ENCODE measurements at places on chromosomes 5 and 9. TPM values are rescaled to one million over a fixed set of nuclear protein-coding genes. Genes with fewer than 3 reads are reported as not detected.

DNA sequence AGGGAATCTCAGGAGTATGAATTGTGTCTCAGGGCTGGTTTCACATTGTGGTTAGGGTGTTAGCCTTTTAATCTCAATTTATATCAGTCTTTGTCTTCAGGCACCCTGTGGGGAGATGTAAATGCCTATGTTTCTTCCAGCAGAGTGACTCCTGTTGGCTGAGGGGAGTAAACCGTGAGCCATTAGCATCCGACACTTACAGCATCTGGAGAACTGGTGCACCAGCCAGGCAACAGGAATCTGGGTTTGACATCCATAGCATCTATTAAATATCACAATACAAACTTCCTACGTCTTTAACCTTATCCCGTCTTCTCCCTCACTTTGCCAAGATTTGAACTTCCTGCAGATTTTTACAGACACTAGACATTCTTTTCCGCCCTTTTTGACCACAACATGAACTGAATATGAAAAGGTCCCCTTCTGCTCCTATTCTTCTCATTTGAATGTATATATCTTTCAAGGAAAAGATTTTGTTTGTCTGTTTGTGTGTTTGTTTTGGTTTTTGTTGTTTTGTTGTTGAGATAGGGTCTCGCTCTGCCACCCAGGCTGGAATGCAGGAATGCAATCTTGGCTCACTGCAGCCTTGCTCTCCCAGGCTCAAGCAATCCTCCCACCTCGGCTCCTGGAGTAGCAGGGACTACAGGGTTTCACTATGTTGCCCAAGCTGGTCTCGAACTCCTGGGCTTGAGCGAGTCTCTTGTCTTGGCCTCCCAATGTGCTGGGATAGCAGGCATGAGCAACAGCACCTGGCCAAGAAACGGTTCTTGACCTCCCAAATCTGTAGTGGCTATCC, 626.2 kb downstream of the TLR4 start:
- DNase-seq = no peak

- DNase-seq = no peak
These were observed 101.4 kb upstream of the POC5 start for GRCh38 chr5:75818661-75819060.

- no peak for DNase-seq
These were observed 359.0 kb upstream of the SLC30A5 start for GRCh38 chr5:68734781-68735180.

The FUBP3 gene
- polyA plus RNA-seq = 43.2 TPM

The FAM151B gene
- polyA plus RNA-seq = 4.9 TPM

- DNase-seq = no peak
These were observed 1.3 kb upstream of the DND1 start for GRCh38 chr5:140674629-140675028.

DNA sequence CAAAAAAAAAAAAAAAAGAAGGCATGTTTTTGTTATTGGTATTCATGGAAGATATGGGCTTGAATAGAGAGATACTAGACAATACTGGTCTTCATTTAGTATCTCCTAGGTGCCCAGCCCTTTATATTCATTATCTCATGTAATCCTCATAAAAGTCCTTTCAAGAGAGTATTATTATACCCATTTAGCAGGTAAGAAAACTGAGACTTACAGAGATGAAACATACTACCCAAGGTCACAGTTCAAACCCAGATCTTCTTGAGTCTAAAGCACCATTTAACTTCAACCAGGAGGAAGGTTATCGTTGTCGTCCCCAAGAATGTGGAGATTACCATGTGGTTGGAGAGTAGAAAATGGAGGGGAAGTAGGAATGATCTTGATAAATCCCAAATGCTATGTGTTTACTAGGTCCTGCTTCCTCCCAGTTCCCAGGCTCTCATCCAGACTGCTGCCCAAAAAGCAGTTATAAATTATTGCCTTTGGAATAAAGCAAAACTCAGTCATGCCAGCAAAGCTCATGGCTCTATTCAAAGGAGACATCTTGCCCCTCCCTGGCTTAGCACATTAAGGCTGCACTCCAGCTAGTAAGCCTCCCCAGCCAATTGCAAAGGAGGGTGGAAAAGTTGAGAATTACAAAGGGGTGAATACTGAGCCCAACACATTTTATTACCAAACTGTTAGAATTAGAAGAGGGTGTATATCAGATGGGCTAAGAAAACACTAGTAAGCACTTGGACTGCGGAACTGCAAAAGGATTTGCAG, 163.9 kb downstream of the PIK3R1 start:
- DNase-seq = peak; percentile 13

- DNase-seq = no peak
These were observed 452.6 kb downstream of the AGTPBP1 start for GRCh38 chr9:85289142-85289541.

The KCNV2 gene
- not detected for polyA plus RNA-seq

DNA sequence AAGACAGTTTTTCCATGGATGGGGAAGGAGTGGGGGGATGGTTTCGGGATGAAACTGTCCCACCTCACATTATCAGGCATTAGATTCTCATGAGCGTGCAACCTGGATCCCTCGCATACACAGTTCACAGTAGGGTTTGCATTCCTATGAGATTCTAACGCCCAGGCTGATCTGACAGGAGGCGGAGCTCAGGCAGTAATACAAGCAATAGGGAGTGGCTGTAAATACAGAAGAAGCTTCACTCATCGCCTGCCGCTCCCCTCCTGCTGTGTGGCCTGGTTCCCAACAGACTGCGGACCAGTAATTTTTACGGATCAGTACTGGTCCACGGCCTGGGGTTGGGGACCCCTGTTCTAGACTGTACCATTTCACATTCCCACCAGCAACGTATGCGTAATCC, 68.3 kb upstream of the OTULINL start:
- no peak for DNase-seq

GRCh38 chr5:75651575-75652238, 40.5 kb downstream of the ANKDD1B start:
- no peak for DNase-seq

GRCh38 chr9:98520221-98520960, 188.3 kb downstream of the GABBR2 start:
- peak; percentile 56 for DNase-seq

The NUDT2 gene
- 50.8 TPM for polyA plus RNA-seq

- peak; percentile 60 for DNase-seq
These were observed 807.7 kb downstream of the MTRR start for GRCh38 chr5:8676695-8677094.

The TRIM36 gene
- 0.68 TPM for polyA plus RNA-seq

GRCh38 chr5:64513492-64513891, 7.7 kb downstream of the RGS7BP start:
- DNase-seq = no peak

DNA sequence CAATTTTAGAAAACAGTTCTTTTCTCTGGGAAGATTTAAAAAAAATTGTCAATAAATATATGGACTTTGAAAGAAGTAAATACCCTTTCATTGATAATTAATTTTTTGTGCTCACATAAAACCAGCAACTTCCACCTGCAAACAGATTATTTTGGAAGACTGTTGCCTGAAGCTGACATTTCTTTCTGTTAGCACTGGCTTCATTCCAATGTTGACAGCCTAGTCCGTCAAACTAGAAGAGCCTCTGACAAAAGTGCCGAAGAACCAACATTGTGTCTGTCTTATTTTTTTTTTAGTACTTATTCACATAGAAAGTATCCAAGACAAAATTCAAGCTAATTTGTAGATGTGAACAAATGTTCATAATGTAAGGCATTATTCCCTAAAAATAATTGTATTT, 108.6 kb upstream of the TMEM161B start:
- DNase-seq = no peak

DNA sequence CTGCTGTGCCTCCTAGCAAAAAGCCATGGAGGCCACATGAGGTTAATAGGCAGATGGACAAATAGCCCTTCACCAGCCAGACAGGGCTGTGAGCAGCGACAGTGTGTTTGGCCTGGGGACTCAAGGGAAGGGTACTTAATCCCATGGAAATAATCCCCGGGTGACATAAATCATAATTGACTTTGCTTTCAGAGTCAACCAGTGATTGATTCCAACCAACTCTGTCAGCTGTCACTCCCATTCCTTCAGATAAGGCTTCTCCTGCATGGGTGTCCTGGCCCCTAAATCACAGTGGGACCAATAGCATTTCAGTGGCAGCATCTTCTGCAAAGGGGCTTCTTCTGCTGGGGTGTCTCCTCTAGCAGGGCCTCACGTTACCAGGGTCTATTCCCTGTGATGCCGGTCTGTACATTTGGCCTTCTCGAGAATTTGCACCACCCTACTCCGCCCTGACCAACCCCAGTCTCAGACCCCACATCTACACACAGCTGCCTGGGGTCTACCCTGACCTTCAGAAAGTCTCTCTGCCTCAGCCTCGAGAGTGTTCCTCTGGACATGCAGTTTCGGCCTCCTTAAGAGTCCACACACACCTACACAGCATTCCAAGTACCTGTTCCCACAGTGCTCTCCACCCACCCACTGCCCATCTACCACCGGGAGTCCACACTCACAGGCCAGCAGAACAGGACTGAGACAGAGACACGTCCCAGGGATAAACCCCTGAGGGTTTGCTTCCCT, 3.7 kb downstream of the CLTB start:
- no peak for DNase-seq

The PTGER4 gene
- polyA plus RNA-seq = 1.6 TPM

DNA sequence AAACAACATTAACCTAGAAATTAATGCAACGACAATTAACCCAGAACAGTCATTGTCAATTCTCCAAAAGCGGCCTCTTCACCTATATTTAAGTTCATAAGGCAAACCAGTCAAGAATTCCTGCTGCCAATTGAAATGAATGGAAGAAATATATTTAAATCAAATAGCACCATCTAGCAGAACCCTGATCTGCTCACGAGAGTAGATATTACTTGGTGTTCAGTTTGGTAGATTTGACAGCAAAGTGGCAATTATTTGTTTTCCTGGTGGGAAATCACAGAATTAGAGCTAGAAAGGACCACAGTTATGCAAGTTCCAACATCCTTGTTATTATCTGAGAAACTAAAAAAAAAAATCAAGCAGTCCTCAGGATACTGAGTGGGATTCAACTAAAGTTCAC, 2.3 kb downstream of the SSBP2 start:
- no peak for DNase-seq

The LAMC3 gene
- polyA plus RNA-seq = 1.4 TPM

The NME5 gene
- polyA plus RNA-seq = 1.2 TPM

DNA sequence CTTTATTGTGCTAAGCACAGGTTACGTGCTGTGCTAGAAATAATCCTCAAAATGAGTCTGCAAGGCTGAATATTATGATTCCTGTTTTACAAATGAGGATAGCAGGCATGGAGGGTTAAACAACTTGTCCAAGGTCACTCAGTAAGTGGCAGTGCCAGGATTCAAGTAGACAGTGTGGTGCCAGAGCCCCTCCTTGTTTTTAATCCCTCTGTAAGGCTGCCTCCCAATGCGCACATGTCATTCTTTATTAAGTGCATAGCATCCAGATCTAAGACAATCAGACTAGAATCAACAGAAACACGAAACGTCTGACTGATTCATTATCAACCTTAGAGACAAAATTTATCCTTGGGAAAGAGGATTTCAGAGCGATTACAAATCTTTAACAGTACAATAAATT, 199.6 kb downstream of the SMARCA2 start:
- no peak for DNase-seq

GRCh38 chr5:89069591-89069990, 186.6 kb upstream of the MEF2C start:
- DNase-seq = no peak

GRCh38 chr5:155905364-155905763, 421.6 kb upstream of the SGCD start:
- no peak for DNase-seq

The TMEM174 gene
- not detected for polyA plus RNA-seq

DNA sequence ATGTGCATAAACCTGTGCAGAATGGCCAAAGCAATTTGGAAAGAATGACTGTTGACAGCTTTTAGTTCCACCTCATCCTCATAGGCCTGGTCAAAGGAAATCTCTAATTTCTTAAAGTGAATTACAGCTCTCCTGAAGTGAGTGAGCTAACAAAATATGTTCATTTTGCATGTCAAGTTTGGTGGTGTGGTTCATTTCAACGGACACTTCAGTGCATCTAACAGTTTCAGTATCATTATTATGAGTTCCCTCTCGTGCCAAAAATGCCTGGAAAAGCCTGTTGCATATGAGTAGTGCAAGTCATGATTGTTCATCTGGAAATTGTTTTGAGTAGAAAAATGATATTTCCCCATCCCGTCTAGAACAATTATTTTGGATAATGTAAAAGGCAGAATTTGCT, 53.2 kb upstream of the HMHB1 start:
- peak; percentile 89 for DNase-seq

The TMC1 gene
- polyA plus RNA-seq = 0.27 TPM

DNA sequence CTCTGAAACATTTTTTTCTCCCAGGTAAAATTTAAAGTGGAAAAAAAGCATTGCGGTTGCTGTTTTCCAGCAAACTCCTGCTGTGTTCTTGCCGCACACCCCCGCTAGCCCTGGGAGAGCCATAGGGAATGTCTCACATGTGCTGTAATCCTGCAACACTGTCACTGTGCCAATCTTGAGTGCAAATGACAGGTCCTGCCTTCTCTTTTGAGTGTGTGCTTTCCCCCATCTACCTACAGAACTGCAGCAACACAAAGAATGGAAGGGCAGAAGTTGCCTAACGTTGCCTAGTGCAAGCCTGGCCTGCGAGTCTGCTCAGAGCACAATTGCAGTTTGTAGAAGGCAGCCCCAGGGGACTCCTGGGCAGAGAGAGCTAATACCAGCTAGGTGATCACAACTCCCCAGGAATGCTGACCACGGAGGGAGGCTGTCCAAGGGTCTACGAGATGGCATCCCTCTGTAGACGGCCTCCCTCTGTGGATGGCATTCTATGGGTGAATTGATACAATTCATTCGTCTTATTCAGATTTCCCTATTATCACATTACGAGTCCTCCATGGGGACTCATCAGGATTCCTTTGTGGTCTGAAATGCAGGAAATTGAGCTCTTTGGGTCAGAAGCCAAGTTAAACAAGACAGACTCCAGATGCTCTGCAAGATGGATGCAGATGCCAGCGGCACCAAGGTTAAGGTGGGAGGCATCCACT, 172.6 kb upstream of the S1PR3 start:
- DNase-seq = peak; percentile 87

DNA sequence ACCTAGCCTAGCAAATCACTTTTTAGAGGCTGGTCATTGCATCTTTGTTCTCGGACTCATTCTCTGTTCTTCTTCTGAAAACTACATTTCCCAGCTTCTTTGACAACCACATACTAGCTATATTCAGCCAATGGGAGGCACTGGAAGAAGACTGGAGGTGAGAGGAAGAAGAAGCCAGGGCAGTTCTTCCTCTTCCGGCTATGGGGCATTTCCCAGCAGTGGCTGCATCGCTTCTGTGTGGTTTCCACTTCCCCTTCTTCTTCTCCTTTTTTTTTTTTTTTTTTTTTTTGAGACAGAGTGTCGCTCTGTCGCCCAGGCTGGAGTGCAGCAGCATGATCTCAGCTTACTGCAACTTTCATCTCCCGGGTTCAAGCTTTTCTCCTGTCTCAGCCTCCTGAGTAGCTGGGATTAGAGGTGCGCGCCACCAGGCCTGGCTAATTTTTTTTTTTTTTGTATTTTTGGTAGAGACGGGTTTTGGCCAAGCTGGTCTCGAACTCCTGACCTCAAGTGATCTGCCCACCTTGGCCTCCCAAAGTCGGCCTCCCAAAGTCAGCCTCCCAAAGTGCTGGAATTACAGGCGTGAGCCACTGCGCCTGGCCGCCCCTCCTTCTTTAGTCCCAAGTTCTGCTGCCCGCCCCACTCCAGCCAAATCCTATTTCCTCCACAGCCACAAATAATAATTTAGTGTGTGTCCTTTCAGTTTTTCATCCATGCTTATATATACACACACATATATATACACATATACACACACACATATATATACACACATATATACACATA, 6.9 kb upstream of the UBAP1 start:
- no peak for DNase-seq

All from fibroblast of lung (primary cell).